Breast epithelium (tissue), 4 donors: ENCODE measurements at places on chromosomes 12 and 14.

DNA sequence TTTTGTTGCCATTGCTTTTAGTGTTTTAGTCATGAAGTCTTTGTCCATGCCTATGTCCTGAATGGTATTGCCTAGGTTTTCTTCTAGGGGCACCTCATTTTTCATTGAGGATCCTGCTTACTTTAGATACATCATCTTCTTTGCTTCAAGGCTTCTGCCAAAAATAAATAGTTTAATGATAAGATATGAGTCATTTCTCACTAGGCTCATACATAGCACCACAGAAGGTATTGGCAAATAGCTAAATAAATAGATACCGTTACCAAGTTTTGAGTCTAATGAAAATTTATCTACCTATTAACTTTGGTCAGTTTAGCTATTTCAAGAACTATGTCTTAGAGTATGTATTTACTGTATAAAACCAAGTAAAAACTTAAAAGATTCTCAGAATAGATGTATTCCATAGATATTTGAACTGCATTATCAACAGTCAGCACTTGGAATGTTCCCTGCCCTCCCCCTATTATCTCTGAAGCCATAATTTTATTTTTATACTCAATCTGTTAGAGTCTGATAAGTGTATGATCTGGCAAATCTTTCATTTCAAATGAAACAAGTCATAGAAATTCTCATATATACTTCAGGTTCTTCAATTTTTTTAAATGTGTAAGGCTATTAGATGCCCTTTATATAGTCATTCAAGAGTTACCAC lies 310.2 kb downstream of the CCDC91 start:
- no peak overlapping the region for H3K4me3 ChIP-seq
- DNase-seq = no peak
- no peaks in the 10 kb centered on the region for H3K4me1 ChIP-seq
- no peaks in the 10 kb centered on the region for H3K27me3 ChIP-seq

DNA sequence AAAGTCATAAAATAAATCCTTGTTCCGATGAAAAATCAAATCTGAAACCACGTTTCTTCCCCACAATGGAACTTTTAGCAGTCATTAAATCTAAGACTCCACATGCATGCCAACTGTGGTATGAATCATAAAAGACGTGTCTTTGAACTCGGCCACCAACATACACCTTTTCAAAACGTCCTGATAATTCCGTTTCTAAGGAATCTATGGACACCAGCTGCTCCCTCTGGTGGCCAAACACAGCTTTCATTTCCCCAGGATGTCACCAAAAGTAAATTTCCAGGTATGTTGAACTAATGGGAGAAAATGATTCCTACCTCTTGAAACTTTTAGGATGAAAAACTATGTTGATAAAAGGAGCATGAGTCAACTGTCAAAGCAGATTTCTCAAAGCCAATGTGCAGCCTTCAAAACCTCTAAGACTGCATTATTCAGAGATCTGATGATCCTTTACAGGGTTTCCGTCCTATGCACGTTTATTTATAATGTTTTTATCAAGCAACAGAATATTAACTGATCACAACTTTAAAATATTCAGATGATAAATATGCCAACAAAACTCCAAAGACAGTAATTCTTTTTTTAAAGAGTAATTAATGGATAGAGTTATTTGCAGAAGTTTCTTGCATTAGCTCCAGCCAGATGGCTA lies 96.2 kb downstream of the CIT start:
- no peak for DNase-seq
- H3K36me3 ChIP-seq = no peaks in the 10 kb centered on the region
- H3K27ac ChIP-seq = no peak overlapping the region
- no peaks in the 10 kb centered on the region for H3K4me1 ChIP-seq
- no peak overlapping the region for H3K4me3 ChIP-seq

DNA sequence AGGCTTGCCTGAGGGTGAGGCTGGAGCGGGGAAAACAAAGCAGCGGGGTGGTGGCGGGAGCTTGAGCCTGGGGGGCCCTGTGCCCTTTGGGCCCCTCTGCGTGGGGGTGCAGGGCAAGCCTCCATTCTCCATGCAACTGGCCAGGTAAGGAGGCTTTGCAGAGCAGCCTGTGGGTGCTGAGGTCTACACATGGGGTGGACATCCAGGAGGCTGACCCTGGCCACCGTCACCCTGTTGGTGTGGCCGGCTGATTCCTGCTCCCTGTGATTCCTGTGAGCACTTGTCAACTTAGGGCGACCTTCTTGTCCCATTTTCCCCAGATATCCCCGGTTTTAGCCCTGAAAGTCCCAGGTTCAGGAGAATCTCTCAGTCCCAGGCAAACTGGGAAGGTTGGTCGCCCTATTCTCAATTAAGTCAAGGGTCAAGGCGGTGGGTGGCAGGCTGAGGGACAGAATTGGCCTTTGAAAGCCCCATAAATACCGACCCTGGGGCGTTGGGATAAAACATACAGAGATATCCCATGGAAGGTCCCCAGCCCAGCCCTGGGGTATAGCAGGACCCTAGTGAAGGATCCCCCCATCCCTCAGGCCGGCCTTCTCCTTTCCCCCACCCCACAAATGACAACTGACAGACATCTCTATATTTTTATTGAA lies 70.5 kb downstream of the PRIMA1 start:
- H3K4me3 ChIP-seq = no peak overlapping the region
- H3K27ac ChIP-seq = no peak overlapping the region
- no peaks in the 10 kb centered on the region for H3K36me3 ChIP-seq
- DNase-seq = no peak
- H3K4me1 ChIP-seq = no peaks in the 10 kb centered on the region
- H3K27me3 ChIP-seq = no peaks in the 10 kb centered on the region

DNA sequence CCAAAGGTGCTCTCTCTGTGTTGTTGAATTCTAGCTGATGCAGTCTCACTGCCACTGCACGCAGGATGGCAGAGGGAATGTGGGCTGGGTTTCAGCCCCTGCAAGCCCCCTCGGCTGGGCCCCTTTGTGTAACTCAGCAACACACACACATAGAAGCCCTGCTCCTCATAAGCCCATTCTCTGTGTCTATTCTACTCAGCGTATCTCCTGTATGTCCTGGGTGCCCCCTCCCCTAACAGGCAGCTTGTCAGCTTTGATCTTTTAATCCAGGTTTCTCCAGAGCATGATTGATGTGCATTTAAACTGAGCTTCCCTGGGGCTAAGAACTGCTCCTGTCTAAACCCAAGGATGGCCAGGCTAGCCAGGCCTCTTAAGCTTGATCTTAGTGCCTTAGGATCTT lies 43.0 kb downstream of the SRRM4 start:
- H3K4me1 ChIP-seq = no peaks in the 10 kb centered on the region
- no peak overlapping the region for H3K27ac ChIP-seq
- no peaks in the 10 kb centered on the region for H3K27me3 ChIP-seq
- no peaks in the 10 kb centered on the region for H3K36me3 ChIP-seq

- H3K27me3 ChIP-seq = no peaks in the 10 kb centered on the region
- H3K36me3 ChIP-seq = no peaks in the 10 kb centered on the region
- no peak overlapping the region for H3K4me3 ChIP-seq
- no peak overlapping the region for H3K27ac ChIP-seq
These were observed 41.0 kb downstream of the CCDC91 start for GRCh38 chr12:28231248-28231647.

- H3K27ac ChIP-seq = no peak overlapping the region
- H3K36me3 ChIP-seq = no peaks in the 10 kb centered on the region
- H3K4me3 ChIP-seq = no peak overlapping the region
- no peaks in the 10 kb centered on the region for H3K4me1 ChIP-seq
- no peak for DNase-seq
These were observed 62.7 kb downstream of the RBM19 start for GRCh38 chr12:113903381-113903863.

DNA sequence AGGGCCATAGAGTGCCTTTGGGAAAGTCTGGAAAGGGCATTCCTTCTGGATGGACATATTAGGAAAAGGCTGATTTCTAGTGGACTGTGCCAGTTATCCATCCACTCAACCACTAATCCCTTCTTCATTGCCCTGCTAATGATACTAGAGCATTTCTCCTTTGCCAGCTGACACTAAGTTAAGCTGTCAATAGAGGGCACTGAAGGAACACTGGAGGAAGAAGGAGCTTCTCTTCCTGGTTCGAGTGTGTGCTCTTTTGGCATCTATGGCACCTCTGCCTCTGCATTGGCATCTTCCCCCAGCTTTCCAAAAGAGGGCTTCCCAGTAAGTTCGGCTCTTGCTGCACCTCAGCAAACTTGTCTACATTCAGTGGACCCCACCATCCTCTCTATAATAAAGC lies 165.4 kb downstream of the DERA start:
- no peak for DNase-seq
- no peak overlapping the region for H3K27ac ChIP-seq
- no peak overlapping the region for H3K4me3 ChIP-seq
- no peaks in the 10 kb centered on the region for H3K36me3 ChIP-seq
- no peaks in the 10 kb centered on the region for H3K27me3 ChIP-seq

GRCh38 chr12:130677957-130678558 lies 38.0 kb downstream of the RIMBP2 start:
- H3K27me3 ChIP-seq = no peaks in the 10 kb centered on the region
- DNase-seq = no peak
- H3K4me3 ChIP-seq = no peak overlapping the region
- H3K27ac ChIP-seq = no peak overlapping the region

DNA sequence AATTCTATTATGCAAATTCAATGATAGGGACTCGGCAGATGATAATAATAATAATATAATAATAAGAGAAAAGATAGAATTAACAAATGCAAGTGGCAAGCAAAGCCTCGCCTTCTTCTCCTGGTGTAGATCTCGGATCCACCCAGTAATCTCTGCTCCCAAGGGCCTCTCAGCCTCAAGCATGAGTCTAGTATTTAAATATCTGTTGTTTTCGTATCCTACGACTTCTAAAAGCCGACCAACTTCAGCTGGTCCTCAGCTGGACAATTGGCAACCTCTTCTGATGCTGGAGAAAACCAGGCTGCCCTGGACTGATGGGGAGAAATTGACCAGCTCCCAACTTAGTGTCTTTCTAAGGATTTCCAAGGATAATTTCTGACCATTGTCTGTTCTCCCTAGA lies 14.0 kb upstream of the MAP1LC3B2 start:
- H3K4me1 ChIP-seq = peaks cover 5% of the 10 kb centered on the region
- no peaks in the 10 kb centered on the region for H3K27me3 ChIP-seq
- H3K36me3 ChIP-seq = no peaks in the 10 kb centered on the region
- no peak overlapping the region for H3K4me3 ChIP-seq
- H3K27ac ChIP-seq = peak overlapping the region; percentile 43
- DNase-seq = no peak

- H3K27me3 ChIP-seq = no peaks in the 10 kb centered on the region
- no peak for DNase-seq
- H3K36me3 ChIP-seq = no peaks in the 10 kb centered on the region
- no peak overlapping the region for H3K4me3 ChIP-seq
- H3K4me1 ChIP-seq = peaks cover 7% of the 10 kb centered on the region
These were observed 157.5 kb upstream of the HIF1A start for GRCh38 chr14:61537563-61538463.

DNA sequence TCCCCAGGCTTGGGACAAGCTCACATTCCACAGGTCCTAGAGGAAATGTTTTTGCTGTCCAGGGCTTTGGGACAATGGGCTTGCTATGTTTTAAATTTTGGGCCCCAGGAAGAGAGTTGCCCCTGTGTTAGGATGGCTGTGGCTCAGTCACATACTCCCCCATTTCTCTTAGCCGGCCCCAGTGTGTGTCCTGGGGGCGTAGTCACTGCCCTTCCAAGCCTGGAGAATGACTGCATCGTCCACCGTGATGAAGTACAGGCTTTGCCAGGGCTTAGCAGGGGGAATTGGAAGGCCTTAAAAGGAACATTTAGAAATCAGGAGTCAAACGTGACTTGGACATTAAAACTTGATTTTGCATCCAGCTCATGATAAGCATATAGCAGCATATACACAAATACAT lies 293.6 kb downstream of the CACNA1C start:
- no peaks in the 10 kb centered on the region for H3K4me1 ChIP-seq
- no peak for DNase-seq
- H3K27me3 ChIP-seq = no peaks in the 10 kb centered on the region
- H3K36me3 ChIP-seq = no peaks in the 10 kb centered on the region
- no peak overlapping the region for H3K4me3 ChIP-seq

GRCh38 chr12:89674326-89674942 lies 34.2 kb downstream of the ATP2B1 start:
- no peak for DNase-seq
- H3K36me3 ChIP-seq = no peaks in the 10 kb centered on the region
- H3K27ac ChIP-seq = no peak overlapping the region

GRCh38 chr12:132776816-132777568 lies 15.4 kb upstream of the ANKLE2 start:
- H3K36me3 ChIP-seq = peaks cover 6% of the 10 kb centered on the region
- no peak overlapping the region for H3K4me3 ChIP-seq
- peaks cover 4% of the 10 kb centered on the region for H3K4me1 ChIP-seq
- peak; percentile 76 for DNase-seq

GRCh38 chr12:6954316-6955107 lies 3.4 kb downstream of the PTPN6 start:
- no peaks in the 10 kb centered on the region for H3K27me3 ChIP-seq
- no peaks in the 10 kb centered on the region for H3K36me3 ChIP-seq
- no peak overlapping the region for H3K27ac ChIP-seq
- no peaks in the 10 kb centered on the region for H3K4me1 ChIP-seq

DNA sequence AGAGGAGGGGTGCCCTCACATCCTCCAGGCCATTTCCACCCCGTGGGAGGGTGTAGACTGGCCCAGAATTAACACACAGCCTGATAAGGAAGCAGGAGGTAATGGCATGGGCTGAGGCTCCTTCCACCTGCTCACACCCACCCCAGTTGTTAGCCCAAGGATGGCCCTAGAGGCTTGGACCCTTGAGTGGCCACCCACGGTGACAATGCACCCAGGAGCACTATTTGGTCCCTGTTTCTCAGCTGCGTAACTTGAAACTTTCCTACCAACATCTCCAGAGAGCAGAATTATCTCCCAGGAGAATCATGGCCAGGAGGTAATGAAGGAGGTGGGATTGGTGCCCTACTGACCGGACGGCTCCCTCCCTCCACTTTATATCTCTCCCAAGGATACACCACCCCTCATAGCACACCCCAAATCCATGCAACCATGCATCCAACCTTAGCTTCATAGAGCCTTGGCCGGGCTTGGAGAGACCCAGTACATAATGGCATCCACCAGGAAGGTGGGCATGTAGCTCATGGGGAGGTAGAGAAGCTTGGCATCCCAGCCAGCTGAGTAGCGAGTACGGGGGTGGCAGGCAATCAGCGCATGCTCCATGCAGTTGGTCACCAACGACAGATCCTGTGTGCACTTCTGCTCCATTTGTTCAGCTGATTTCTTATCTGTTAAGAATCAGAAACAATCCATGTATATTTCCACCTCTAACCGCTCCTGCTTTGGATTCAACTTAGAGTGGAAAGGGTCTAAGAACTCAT lies 5.6 kb downstream of the RDH16 start:
- no peak overlapping the region for H3K27ac ChIP-seq
- H3K4me1 ChIP-seq = no peaks in the 10 kb centered on the region
- DNase-seq = no peak
- no peaks in the 10 kb centered on the region for H3K27me3 ChIP-seq
- H3K36me3 ChIP-seq = no peaks in the 10 kb centered on the region

DNA sequence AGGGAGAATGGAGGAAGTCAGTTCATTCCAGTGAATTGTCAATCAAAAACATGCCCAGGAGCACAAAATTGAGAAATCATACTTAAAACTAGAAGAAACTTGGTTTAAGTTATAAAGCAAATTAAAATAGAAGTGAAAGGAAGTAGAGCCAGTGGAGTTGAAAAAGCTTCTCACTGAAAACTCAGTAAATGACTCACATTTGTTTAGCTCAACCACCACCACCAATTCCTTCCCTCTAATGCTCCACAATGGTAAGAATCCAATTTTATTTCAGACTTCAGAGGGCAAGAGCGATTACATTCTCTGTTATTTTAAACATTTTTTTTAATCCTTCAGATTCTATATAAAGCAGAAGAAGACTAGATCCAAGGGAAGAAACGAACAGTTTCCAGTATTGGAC lies 19.4 kb downstream of the UTP20 start:
- no peak for DNase-seq
- H3K27me3 ChIP-seq = no peaks in the 10 kb centered on the region
- H3K36me3 ChIP-seq = no peaks in the 10 kb centered on the region
- peak overlapping the region; percentile 14 for H3K4me3 ChIP-seq
- peak overlapping the region; percentile 23 for H3K27ac ChIP-seq
